Fibroblast of mammary gland (primary cell): ENCODE measurements at places on chromosomes 12 and 14.
A peak's percentile ranks its signal among the peaks of the same experiment; 100 is the strongest.

GRCh38 chr14:32473464-32473855 is 144.4 kb downstream of the AKAP6 start:
- peak; percentile 46 for DNase-seq

DNA sequence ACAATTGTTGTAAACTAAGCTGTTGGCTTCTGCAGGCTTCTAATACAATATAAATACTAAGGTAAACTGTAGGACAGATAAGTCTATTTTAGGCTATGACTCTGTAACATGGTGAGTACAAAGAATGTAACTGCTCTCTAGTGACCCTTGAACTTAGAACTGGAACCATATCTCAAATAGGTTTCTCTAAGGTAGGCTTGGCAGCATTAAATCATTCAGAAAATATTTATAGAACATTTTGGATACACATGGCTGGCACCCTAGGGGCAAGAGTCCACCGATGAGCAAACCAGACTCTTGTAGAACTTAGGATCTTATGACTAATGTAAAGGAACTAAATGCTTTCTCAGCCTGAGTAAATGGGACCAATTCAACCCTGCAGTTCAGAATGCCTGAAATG is 19.4 kb upstream of the SLC25A3 start:
- DNase-seq, result no peak

DNA sequence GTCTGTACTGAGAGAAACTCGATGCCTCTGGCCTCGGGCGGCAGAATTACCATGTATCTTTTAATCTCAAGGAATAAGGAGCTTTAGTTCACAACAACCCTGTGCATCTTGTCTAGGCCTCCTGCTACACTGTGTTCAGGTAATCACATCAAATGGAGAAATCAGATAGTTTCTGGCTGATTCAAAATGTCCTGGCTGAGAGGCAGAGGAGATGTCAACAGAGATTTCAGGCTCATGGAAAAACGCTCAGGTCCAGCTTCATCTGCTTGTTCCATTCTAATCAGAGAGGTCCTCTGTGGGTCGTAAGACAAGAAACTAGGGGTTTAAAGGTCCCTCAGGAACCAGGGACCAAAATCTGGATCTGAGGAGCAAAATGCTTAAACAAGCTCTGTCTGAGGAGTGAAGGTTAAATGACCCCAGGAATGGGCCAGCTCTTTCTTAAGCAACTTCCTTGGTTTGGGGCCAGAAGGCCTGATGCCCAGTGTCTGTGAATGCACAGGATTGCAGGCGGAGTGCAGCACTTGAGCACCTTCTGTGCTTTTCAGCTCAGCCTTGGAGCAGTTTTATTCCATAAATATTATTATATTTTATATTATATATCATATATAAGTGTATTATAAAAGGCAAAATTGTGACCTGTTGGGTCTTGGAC is 170.2 kb upstream of the PRICKLE1 start:
- peak; percentile 89 for DNase-seq

DNA sequence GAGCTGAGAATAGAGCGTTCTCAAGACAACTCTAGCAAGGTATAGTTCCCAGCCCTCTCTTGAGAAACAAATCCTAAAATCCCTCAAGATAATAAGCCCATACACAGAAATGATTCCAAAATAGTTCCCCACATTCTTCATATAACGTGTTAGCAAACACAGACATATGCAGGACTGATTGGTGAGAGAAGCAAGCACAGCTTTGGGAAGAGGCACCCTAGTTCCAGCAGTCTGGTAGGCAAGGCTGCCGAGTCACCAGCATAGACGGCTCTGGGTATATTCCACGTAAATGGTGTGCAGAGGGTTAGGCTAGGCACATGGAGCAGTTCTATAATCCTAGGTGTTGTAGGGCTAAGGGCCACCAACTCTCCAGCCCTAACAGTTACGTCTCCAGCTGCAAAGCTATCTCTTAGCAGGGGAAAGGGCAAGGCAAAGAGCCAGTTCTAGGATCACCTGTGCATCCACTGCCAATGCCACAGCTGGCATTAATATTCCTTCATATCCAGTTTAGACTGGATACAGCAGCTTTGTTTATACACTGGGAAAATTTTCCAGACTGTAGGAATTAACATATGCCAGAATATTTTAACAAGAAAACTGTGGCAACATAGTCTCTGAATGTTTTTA is 52.9 kb downstream of the SH2B3 start:
- DNase-seq, result no peak

- DNase-seq, result peak; percentile 91
Measured at GRCh38 chr14:33617154-33617553, 333.7 kb downstream of the EGLN3 start.

DNA sequence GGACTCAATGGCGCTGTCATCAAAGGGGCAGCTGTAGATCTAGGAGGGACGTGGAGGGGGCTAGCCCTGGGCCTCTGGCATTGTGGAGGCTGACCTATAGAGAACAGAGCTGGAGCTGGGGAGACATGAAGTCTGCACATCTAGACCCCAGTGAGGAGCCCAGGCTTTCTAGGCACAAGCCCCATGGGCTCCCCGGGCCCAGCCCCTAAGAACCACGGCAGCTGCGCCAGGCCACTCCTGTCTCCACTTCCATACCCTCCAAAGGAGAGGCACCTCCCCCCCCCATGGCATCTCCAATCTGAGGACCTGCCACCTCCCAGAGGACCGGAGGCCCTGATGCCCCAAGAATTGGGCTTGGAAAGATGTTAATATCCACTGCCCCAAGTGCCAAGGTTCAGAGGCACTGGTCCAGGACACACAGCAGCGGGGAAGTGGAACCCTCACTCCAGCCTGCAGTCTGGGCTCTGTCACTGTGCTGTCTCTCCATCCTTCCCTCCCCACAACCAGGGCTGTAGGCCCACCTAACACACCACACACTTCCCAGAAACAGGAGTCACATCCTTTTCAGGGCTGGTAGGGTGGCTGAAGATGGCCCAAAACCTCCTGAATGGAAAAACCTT is 4.5 kb downstream of the ANKRD9 start:
- no peak for DNase-seq

- peak; percentile 31 for DNase-seq
Measured at GRCh38 chr12:13167226-13167625, 29.3 kb upstream of the EMP1 start.

- no peak for DNase-seq
Measured at GRCh38 chr12:91965781-91966180, 179.9 kb downstream of the BTG1 start.

- DNase-seq, result peak; percentile 15
Measured at GRCh38 chr12:69275471-69275891, 36.1 kb downstream of the CPSF6 start.

- peak; percentile 77 for DNase-seq
Measured at GRCh38 chr14:30573226-30573814, 14.4 kb downstream of the G2E3 start.

DNA sequence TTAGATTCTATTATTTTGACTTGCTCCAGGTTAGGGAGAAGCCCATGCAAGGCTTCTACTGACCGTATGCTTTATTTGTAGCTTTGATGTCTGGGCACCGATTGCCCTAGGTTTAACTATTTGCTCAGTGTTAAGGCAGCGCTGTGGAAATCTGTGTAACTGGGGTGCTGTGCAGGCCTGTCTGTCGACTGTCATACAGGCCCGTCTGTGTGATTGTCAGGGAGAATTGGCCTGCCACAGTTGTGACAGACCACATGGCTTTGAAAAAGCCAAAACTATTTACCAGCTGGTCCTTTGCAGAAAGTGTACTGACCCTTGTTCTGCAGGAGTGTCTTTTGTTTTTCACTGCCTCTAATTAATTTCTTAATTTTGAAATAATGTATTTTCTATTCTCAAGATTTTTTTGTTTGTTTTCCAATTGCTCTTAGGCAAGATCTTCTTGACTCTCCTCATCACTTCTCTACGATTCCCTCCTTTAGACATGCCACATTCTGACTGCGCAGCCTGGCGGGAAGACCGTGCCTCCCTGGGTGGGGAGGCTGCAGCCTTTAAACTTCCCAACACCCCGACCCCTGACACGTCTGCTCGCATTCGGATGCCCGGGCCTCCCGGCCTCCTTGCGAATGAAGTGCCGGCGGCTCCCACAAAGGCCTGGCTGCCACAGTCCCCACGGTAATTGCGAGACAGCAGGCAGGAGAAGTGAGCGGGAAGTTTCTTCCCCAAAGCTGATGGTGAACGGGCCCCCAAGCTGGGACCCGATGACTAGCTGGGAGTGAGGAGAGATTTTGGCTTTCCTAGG is 99.0 kb upstream of the EVL start:
- no peak for DNase-seq

GRCh38 chr12:91576432-91576831 is 393.8 kb upstream of the DCN start:
- DNase-seq, result no peak

- DNase-seq, result peak; percentile 80
Measured at GRCh38 chr12:30795410-30796312, 40.9 kb upstream of the CAPRIN2 start.

- no peak for DNase-seq
Measured at GRCh38 chr14:105195522-105196264, 14.6 kb upstream of the NUDT14 start.

DNA sequence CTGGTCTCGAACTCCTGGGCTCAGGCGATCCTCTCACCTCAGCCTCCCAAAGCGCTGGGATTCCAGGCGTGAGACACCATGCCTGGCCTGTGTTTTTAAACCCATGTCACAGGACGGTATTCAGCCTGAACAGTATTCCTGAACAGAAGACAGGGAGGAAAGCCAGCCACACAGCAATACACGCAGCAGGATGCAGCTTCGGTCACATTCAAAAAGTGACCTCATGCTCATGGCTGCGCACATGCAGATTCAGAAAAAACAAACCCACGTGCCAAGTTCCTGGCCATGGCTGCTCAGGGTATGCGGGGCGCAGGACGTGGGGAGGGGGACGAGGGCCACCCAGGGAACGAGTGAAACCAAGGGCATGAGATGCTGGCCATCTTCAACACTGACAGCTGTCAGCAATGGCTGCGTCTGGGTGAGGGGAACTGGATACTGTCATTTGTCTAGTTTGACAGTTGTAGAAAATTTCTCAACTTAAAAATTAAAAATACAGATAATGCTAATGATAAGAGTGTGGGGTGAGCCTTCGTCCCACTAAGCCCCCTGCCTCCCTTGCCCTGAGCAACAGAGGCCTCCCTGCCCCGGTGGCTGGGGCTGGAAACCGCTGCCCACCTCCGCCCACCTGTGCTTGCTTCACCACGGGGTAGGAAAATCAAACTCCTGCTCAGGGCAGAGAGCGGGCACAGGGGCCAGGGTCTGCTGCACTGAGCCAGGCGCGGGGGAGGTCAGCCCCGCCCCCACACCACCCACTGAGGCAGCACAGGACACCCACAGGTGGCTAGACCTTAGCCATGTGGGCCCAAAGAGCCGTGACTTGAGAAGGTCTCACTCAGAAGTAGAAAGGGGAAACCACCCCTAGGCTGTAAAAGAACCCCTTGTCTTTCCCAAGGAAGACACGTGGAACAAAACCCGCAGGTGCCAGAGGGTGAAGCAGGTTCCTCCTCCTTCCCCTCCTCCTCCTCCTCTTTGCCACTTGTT is 84.2 kb downstream of the SCARB1 start:
- DNase-seq, result peak; percentile 30

DNA sequence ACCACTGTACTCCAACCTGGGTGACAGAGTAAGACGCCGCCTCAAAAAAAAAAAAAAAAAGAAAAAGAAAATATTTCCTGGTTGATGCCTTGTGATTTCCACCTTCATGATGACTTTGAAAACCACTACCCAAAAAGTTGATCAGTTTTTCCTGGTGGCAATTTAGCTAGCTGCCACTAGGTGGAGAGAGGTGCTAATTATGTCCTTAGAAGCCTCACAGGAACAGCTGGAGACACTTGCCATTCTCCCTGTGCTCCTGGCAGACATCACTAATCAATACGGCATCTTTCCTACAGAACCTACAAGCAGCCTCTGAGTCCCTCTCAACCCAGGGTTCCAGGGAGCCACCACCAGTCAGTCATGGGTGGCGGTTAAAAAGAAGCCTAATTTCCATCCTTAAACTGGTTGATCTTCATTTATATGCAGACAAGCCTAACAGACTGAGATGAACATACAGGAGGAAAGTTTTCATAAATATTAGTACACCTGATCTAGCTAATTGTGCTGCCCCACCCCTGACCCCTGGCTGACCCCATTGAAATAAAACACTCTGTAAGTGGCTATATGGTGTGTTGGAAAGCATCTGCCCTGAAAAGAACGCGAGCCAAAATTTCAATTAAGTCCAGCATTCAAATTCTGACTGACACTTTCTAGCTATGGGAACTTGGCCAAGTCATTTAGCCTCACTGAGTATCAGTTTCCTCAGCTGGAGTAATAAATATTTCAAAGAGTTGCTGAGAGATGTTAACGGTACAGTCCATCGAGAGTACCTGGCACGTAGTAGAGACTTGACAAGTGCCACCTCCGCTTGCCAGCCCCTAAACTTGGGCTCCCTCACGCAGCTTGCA is 6.2 kb upstream of the OAS1 start:
- peak; percentile 53 for DNase-seq

GRCh38 chr12:78680596-78680995 is 184.0 kb upstream of the SYT1 start:
- DNase-seq, result no peak

DNA sequence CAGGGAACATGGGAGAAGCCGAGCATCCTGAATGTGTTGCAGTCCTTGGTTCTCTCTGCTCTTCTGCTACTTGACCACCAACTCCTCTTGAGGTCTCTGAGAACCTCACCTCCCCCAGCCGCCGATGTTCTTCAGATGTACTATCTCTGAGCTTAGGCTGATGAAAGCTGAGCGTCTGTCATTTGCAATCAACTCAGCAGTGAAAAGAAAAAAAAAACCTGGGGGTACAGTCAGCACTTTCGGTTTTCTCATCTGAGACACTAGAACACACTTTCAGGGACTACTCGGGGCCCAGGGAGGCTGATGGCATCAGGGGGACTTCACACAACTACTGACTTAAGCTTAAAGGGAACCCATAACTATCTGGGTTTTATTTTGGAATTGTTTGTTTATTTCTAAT is 9.6 kb upstream of the FLVCR2 start:
- DNase-seq, result no peak

- DNase-seq, result no peak
Measured at GRCh38 chr12:40999210-40999609, 188.9 kb upstream of the PDZRN4 start.

GRCh38 chr12:47811581-47812484 is 7.9 kb downstream of the HDAC7 start:
- peak; percentile 97 for DNase-seq

GRCh38 chr12:94872971-94873733 is 130.3 kb downstream of the NDUFA12 start:
- no peak for DNase-seq

GRCh38 chr14:75805646-75806045 is 144.6 kb downstream of the TTLL5 start:
- DNase-seq, result no peak

- no peak for DNase-seq
Measured at GRCh38 chr14:90815572-90815821, 733 bp downstream of the TTC7B start.

- peak; percentile 10 for DNase-seq
Measured at GRCh38 chr14:63800651-63801375, 52.0 kb upstream of the SYNE2 start.

DNA sequence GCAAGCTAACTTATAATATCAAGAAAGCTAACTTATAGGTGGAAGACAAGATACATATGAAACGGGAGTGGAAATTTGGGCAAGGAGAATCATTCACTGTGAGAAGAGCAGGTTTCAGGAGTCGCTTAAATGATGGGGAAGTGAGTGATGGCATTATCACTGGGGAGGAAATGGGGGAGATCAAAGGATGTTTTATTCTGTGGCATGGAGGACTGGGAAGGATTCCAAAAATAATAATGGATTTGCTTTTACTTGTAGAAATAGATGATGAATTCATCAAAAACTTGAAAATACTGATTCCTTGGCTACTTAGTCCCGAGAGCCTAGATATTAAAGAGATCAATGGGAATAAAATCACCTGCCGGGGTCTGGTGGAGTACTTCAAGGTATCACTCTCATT is 47.8 kb downstream of the SAV1 start:
- DNase-seq, result peak; percentile 40

- peak; percentile 69 for DNase-seq
Measured at GRCh38 chr14:95040708-95041476, 116.4 kb downstream of the DICER1 start.
